ENCODE measurements at places on chromosomes 13 and 19. TPM values are rescaled to one million over a fixed set of nuclear protein-coding genes. Genes with fewer than 3 reads are reported as not detected.

The GRIN2D gene
- polyA plus RNA-seq: 4.4 TPM

The SELENOV gene
- 12.4 TPM for polyA plus RNA-seq

The LRRC8E gene
- polyA plus RNA-seq: 0.29 TPM

The IPO5 gene
- 124 TPM for polyA plus RNA-seq

The ZNF429 gene
- 13.4 TPM for polyA plus RNA-seq

The DOHH gene
- polyA plus RNA-seq: 19.0 TPM

GRCh38 chr13:51811920-51812451 lies 8.0 kb upstream of the DHRS12 start:
- DNase-seq: no peak

DNA sequence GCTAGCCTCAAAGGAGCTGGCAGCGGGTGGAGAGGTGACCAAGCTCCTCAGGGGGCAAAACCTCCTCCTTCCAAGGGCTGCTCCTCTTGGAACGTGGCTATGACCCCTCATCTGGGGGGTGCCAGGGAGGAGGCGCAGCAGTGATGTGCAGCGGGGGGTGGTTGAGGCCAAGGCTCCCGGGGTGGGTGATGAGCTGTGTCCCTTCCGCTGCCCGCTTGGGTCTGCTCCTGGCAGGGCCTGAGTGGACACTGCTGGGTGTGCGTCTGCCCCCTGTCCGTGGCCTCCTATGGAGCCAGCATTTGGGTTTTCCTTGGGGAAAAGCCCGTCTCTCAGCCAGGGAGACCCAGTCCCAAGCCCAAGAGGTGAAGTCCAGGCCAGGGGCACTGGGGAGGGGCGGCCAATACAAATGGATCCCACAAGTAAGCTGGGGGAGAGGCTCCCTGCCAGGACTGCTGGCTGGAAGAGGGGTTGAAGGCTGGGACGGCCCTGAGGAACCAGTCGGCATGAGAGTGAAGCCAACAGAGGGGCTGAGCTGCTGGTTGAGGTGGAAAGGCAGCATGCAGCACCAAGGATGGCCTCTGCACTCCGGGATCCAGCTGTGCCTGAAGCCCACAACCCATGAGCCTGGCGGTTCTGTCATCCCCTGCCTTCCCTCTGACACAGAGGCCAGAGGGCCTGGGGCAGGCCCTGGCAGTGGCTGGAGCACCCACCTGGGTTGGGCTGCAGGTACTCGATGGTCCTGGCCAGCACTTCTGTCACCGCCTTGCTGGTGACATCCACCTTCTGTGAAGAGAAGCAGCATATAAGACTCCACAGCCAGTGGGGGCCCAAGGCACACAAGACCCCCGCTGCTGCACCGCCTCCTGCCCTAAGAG lies 22.7 kb downstream of the MPND start:
- DNase-seq: no peak

GRCh38 chr13:110841846-110842245 lies 73.0 kb downstream of the ANKRD10 start:
- no peak for DNase-seq

DNA sequence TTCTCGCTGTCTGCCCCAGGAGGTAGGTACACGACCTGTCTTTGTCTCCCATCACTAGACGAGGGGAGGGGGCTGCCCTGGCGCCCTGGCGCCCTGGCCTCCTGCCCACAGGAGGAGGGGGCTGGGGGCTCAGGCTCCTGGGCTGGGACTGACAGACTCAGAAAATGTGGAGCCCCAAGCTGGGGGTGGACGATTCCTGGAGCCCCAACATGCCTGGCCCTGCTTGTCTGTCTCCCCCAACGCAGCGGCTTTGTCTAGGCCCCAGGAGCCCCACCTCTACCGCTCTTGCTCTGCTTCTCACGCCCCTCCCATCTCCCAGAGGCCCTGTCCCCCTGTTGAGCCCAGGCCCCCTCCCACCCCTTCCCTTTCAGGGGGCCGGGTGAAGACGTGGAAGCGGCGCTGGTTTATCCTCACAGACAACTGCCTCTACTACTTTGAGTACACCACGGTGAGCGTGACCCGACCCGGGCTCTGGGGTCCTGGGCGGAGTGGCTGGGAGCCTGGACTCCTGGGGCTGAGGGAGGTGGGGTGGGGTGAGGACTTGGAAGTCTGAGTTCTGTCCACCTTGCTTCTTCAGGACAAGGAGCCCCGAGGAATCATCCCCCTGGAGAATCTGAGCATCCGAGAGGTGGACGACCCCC lies 8.6 kb downstream of the CYTH2 start:
- DNase-seq: no peak

GRCh38 chr13:44054525-44054924 lies 174.8 kb downstream of the LACC1 start:
- no peak for DNase-seq

GRCh38 chr19:33773704-33774624 lies 22.7 kb upstream of the KCTD15 start:
- no peak for DNase-seq
